Neural crest cell (in vitro differentiated cells): ENCODE measurements at places on chromosomes 1 and 21.

DNA sequence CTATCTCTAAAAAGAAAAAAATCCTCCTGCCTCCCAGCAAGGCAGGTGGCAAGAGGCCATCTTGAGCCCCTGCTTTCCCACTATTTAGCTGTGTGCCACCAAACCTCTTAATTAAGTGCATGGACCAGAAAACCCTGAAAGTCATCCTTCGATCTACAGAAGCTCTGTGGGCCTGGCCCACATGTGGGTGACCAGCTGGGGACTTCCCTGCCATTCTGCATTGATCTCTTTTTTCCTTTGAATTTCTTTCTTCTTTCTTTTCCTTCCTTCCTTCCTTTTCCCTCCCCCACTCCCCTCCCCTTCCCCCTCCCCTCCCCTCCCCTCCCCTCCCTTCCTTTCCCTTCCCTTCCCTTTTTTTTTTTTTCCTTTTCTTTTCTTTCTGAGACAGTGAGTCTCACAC, 38.0 kb downstream of the KIF21B start:
- no peak for DNase-seq

- no peak for DNase-seq
Measured at GRCh38 chr1:59565611-59566410, 248.9 kb upstream of the HOOK1 start.

DNA sequence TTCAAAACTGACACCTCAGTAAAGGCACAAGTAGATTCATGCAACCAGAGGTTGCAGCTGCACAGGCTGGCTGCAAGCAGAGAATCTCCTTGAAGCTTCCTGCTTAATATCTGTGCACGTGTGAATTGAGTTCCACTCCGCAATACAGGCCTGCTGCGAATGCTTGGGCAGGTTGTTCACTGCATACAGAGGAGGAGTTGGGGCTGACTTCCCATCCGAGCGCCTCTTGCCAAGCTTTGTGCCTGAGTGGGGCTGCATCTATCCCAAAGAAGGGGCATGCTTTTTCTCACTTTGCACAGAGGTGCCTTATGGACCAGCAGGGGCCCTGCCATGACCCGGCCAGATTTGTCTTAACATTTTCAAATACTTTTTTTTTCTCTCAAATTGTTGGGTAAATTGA, 17.9 kb upstream of the PADI1 start:
- DNase-seq = no peak

DNA sequence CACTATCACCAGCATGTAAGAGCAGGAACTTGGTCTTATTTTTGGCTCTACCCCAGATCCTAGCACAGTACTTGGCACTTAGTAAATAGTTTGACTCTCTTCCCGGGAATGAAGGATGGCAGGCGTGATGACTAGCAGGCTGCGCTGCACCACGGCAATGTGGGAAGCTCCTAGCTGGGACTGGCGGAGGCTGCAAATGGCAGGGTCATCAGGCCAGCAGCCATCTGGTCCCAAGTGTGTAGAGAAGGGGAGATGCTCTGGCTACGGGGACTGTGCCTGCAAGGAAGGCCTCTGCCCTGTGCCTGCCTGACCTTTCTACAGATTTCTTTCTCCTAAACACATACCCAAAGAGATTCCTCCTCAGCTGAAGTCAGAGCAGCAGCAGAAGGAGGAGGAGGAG, 95.0 kb downstream of the KCND3 start:
- no peak for DNase-seq

- peak; percentile 62 for DNase-seq
Measured at GRCh38 chr1:116574581-116575291, 3.9 kb upstream of the CD58 start.

- DNase-seq = no peak
Measured at GRCh38 chr1:178941849-178942248, 71.0 kb upstream of the ANGPTL1 start.
